Frontal cortex (tissue), 4 donors: ENCODE measurements at places on chromosomes 1 and 21.

- DNase-seq: peak; percentile 68
Observed at GRCh38 chr1:246492611-246493245, 14.4 kb downstream of the SMYD3 start.

GRCh38 chr21:17451364-17451891 is 61.4 kb upstream of the CXADR start:
- DNase-seq: peak; percentile 38

GRCh38 chr21:42645211-42646075 is 8.0 kb upstream of the PDE9A start:
- no peak for DNase-seq

DNA sequence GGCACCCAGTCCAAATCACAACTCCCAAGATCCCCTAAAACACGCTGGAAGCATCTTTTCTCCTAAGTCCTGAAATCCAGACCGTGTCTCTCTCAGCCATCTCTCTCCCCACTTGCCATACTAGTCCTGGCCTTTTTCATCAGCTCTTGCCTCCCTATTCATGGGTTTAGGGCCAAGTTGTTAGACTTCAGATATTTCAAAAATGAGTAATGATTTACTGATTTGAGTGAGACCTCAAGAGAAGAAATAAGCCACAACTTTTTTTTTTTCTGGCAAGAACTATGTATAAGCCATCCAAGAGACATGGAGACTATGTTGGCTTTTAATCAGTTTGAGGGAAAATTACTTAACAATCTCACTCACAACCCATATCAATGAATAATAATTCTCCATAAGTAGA is 62.5 kb downstream of the TBX15 start:
- DNase-seq: no peak

- no peak for DNase-seq
Observed at GRCh38 chr1:184604152-184604900, 150.3 kb downstream of the EDEM3 start.

DNA sequence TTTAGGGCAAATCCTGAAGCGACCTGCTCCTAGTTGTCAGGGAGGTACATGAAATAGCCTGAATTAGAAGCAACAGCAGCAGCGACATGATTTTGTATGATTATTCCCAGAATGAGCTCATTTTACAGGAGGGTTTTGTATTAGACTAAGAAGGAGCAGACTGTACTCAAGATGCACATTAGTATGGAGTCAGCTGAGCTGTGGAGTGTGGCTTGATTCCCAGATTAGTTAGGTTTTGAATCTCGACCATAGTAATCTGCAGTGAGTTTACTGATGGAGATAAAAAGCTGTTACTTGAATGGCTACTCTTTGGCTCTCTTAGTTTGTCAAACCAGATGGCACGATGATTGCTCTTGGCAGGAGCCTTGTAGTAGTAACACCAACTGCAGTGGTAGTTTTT is 143.1 kb downstream of the PHTF1 start:
- no peak for DNase-seq

GRCh38 chr1:5943343-5944124 is 48.7 kb downstream of the NPHP4 start:
- DNase-seq: no peak

DNA sequence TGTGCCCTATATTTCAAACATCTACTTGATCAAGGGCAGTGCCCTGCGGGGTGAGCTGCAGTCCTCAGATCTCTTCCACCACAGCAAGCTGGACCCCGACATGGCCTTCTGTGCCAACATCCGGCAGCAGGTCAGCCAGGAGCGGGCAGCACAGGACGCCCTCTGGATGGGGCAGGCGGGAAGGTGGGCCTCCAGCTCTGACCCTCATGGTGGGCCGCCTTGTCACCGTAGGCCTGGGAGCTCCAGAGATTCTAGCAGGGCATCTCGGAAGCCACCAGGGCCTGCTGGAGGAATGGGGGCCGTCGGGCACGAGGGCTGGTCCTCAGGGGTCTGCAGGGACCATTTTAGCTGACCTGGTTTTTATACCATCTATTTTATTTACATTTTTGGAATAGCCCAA is 15.6 kb upstream of the MFN2 start:
- DNase-seq: no peak

- no peak for DNase-seq
Observed at GRCh38 chr1:87127581-87127980, 201.1 kb upstream of the LMO4 start.

- DNase-seq: no peak
Observed at GRCh38 chr1:93775224-93775623, 93.6 kb upstream of the BCAR3 start.

- DNase-seq: peak; percentile 56
Observed at GRCh38 chr1:33169290-33170055, 12.4 kb downstream of the TRIM62 start.

GRCh38 chr21:38861989-38862683 is 56.4 kb downstream of the ETS2 start:
- no peak for DNase-seq

- no peak for DNase-seq
Observed at GRCh38 chr1:6002714-6003501, 10.7 kb upstream of the NPHP4 start.

GRCh38 chr1:85328713-85329397 is 52.4 kb upstream of the BCL10 start:
- DNase-seq: no peak

DNA sequence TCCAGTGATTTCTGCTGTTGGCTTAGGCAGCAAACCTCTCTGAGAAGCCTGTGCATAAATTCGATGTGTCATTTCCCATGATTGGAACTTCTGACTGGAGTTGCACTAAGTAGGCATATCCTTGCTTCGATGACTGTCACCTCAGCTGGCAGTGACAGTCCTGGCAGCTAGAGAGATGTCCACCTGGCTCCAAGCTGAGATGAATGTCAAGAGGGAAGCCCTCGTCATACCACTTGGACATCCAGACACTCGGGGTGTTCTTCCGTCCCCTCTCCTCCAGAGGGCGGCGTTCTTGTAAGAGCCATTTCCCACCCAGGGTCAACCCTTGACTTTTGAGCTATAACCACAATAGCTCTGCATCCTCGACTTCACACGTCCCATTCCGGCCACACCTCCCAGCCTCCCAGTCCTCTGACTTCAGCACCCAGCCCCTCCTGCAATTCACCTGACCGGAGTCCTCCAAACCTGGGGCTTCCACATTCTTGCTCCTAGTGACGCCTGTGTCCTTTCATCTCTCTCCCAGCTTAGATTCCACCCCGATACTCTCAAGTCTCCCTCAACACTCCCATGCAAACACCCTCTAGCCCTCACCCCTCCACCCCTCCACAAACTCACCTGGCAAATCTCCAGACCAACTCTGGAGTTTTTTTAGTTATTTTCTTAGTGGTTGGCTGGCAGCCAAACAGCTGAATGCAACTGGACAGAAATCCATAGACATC is 17.3 kb downstream of the CA6 start:
- DNase-seq: no peak

DNA sequence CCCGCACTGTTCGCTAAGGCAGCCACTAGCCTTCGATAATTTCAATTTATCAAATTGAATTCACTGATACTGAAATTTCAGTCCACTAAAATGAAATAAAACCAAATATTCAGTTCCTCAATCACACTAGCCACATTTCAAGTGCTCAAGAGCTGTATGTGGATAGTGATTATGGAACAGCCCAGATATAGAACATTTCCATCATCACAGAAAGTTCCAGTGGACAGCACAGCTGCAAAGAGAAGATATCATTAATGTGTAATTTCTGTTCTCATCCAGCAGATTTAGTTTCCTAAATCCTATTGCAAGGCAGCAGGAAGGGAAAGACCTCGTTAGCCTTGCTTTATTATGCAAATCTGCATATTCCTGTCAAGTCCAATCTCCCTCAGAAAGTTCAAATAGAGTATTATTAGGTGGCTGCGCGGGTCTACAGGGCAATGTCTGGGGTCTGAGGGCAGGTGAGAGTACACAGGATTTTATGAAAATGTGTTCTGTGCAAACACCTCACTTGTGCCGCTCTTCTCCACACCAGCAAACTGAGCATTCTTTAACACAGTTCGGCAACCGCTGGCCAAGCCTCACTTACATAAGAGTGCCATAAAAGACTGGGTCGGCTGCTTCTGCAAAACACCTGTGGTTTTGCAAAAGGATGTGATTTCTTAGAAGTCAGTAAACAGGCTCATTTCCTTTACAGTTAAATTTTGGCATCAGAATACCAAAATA is 22.4 kb downstream of the CAPZB start:
- DNase-seq: no peak

DNA sequence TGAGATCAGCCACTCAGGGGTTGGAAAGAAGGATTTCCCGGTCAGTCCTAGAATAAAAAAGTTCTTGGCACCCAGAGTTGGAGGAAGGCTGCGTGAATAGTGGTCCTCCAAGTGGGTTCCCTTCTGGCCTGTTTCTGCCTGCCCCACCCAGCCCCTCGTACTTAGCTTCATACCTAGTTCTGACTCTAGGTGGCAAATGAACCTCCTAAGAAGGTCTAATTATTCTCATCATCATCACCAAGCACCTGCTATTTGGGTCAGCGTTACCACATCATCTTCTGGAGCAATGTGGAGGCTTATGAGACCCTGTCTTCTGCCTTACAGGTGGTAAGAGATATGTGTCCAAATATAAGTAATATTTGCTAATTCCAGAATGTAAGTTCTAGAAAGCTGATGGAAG is 35.9 kb upstream of the NFASC start:
- no peak for DNase-seq

DNA sequence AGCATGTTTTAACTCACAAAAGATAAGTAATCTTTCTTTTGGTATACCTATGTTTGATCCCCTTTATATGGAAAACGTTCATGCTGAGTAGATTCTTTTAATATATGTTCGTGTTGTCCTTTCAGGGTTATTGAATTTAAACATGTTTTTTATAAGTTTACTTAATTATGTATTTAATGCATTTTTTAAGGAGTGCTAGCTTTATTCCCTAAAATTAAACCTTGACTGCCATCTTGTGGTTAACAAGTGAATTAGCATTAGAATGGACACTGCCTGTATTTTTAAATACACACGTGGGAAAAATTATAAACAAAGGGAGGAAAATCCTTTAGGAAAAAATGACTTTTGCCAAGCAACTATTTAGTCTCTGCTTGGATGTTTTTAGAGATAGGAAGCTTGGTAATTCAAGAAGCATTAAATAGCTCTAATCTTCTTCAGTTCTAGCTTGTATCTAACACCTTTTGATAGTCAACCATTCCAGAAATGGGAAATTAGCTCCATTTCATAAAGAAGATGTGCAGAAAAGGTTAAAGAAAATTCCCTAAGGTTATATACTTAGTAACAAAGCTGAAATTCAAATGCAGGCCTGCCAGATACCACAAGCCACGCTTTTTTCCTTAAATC is 43.0 kb downstream of the UBE2U start:
- DNase-seq: no peak

DNA sequence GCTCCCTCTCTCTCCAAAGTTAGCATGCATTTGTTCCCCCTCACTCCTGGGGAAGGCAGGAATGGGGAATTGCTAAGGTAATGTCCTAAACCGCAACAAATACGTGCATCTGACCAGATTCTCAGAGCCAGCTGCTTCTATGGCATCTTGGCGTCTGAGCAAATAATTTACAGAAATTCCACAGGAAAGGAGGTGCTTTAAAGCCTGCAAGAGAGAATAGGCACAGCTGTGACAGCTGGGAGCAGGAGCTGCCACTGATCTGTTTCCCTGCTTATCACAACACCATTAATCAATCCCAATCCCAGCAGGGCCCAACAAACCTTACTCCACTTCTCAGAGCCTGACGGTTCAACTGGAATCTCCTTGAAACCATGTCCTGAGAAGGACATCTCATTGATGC is 83.5 kb upstream of the ZNF281 start:
- no peak for DNase-seq

- no peak for DNase-seq
Observed at GRCh38 chr1:184858288-184858687, 103.6 kb upstream of the EDEM3 start.

DNA sequence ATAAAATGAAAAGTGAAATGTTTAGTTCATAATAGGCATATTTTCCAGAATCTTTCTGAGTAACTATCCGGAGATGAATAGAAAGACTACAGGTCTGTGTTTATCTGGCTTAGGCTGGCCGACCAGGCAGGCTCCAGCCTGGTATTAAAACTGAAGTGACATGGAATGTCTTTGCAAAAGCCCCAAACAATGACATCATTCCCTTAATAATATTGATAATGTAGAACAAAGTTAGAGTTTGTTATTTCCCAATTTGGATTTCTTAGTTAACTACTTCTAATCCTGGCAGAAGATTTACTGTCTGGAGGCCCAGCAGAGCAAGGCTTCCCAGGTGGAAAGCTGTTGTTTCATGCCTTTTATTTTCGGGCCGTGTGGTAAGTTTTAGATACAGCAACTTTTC is 207.7 kb downstream of the GREM2 start:
- no peak for DNase-seq

DNA sequence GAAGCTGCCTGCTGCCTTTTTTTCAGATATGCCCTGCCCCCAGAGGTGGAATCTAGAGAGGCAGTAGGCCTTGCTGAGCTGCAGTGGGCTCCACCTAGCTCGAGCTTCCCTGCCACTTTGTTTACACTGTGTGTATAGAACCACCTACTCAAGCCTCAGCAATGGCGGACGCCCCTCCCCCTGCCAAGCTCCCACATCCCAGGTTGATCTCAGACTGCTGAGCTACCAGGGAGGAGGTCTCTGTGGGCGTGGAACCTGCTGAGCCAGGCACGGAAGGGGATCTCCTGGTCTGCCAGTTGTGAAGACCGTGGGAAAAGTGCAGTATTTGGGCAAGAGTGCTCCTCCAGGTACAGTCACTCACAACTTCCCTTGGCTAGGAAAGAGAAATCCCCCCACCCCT is 65.1 kb downstream of the MSH4 start:
- no peak for DNase-seq

DNA sequence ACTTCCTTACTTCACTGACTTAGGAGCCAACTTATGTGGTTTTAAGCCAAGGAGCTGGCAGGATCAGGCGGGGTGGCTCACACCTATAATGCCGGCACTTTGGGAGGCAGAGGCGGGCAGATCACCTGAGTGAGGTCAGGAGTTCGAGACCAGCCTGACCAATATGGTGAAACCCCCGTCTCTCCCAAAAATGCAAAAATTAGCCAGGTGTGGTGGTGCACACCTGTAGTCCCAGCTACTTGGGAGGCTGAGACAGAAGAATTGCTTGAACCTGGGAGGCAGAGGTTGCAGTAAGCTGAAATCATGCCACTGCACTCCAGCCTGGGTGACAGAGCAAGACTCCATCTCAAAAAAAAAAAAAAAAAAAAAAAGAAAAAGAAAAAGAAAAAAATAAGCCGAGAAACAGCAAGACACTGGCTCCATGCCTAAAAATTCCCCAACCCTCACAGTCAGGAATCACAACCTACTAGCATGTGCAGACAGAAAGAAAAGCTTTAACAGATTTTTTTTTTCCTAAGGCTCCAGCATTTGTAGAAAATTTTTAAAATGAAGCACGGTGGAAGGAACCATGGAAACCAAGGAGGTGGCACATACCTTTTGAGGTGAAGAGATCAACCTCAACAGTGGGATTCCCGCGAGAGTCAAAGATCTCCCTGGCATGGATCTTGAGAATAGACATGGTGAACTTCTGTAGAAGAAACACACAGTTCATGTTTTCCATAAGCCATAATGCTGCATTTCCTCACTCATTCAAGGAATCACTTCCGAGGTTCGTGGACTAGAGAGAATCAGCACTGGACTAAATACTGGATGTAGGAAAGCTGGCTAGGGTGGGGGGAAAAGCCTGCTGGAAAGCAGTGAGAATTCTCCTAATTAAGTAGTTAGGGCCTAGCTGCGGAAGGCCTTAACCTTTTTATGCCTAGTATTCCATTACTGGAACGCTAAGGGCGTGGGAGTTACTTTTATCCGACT is 4.0 kb downstream of the ENO1 start:
- DNase-seq: no peak

- DNase-seq: no peak
Observed at GRCh38 chr1:110007046-110007830, 22.7 kb downstream of the AHCYL1 start.
